Osteocyte (in vitro differentiated cells): ENCODE measurements at places on chromosomes 1 and 21.

DNA sequence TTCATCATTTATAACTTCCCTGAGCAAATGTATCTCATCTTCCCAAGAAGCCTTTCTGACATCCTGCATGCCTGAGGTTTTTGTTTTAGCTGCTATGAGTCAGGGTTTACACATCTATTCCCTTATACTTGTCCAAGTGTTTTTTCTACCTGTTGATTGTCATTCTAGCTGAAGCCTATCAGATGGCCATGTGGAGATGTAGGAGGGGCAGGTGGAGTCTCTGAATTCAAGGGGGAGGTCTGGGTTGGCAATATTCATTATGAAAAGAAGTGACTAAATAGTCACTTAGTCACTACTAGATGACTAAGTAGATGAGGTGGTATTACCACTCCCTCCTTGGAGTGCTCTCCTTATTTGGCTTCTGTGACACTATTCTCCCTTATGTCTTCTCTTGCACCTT is 52.4 kb downstream of the XCL1 start:
- peaks cover 10% of the 10 kb centered on the region for H3K4me1 ChIP-seq
- H3K36me3 ChIP-seq, result no peaks in the 10 kb centered on the region
- H3K27me3 ChIP-seq, result no peaks in the 10 kb centered on the region
- no peak overlapping the region for H3K27ac ChIP-seq
- DNase-seq, result no peak
- no peak overlapping the region for H3K4me3 ChIP-seq

DNA sequence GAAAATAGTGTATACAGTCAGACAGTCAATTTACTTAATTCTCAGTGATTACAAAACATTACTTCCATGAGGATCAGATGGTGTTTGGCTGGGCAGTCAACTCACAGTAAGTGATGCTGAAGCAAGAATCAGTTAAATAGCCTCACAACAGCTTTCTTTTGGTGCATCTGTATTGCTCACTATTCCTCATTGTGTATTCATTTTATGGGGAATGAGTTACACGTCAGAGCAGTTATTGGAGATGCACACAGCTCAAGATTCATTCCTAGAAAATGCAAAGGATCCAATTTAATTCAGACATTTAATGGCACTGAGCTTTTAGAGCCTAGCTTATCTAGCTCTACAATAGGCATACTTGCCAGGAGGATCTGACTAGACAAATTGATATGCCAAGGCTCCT is 150.6 kb downstream of the HS2ST1 start:
- H3K4me3 ChIP-seq, result no peak overlapping the region
- H3K36me3 ChIP-seq, result no peaks in the 10 kb centered on the region
- DNase-seq, result no peak
- H3K27ac ChIP-seq, result no peak overlapping the region
- no peaks in the 10 kb centered on the region for H3K27me3 ChIP-seq

DNA sequence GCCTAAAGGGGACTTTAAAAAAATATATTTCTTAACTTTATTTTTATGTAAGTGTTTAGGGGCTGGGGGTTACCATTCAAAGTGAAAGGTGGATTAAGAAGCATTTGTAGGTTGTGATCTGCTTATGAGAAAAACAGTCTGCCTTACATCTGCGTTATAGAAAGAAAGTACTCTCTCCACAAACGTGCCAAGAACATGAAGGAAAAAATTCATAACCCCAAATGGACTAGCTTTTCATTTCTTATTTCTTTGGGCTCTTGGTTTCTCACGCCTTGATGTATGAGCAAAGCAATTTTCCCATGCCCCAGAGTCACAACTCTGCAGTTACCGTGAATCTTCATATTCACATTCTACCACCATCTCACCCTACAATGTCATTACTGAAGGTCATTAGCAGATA is 1165.1 kb upstream of the ADGRL4 start:
- H3K36me3 ChIP-seq, result peaks cover 3% of the 10 kb centered on the region
- no peak overlapping the region for H3K27ac ChIP-seq
- H3K4me3 ChIP-seq, result no peak overlapping the region
- no peaks in the 10 kb centered on the region for H3K4me1 ChIP-seq
- H3K27me3 ChIP-seq, result no peaks in the 10 kb centered on the region
- no peak for DNase-seq

- peak overlapping the region; percentile 94 for H3K4me3 ChIP-seq
- peaks cover 11% of the 10 kb centered on the region for H3K36me3 ChIP-seq
- DNase-seq, result peak; percentile 87
- H3K27ac ChIP-seq, result peak overlapping the region; percentile 98
Observed at GRCh38 chr1:94925561-94926125, 1.3 kb downstream of the CNN3 start.

- H3K27me3 ChIP-seq, result no peaks in the 10 kb centered on the region
- no peak for DNase-seq
- H3K27ac ChIP-seq, result no peak overlapping the region
- H3K4me3 ChIP-seq, result no peak overlapping the region
- peaks cover 19% of the 10 kb centered on the region for H3K36me3 ChIP-seq
- H3K4me1 ChIP-seq, result peaks cover 17% of the 10 kb centered on the region
Observed at GRCh38 chr1:10540277-10541005, 65.7 kb downstream of the PEX14 start.
